ENCODE measurements at places on chromosomes 2 and 18.

GRCh38 chr18:56038171-56039030 is 450.4 kb upstream of the TCF4 start:
- DNase-seq = no peak

- no peak for DNase-seq
These were observed 18.5 kb upstream of the POLI start for GRCh38 chr18:54250846-54251261.

DNA sequence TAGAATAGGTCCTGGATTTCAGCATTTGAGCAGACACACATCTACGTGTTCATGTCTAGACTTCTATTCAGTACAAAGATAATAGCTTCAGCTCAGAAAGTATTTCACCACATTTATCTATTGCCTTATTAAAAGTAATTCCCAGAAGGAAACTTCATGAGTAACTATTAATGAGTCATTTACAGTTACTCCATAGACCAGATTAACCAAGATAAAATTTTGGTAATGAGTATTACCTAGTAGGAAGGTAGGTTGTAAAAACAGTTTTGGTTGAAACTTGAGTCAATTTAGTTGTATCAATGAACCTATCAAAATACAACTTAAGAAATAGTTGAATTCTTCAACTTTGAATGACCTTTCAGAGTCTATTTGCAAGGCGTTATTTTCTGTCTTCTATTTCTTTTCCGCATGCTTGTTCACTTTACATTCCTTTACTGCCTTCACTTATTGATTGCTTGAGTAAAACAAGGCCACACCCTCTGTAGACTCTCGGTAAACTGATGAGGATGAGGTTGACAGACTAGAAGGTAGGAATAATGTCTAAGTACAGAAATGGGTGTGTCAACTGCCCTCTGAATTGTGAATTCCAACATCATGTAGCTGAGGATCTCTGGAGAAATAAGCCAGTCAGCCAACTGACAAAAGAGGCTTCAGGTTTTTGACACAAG is 1165.6 kb upstream of the ZEB2 start:
- no peak for DNase-seq

DNA sequence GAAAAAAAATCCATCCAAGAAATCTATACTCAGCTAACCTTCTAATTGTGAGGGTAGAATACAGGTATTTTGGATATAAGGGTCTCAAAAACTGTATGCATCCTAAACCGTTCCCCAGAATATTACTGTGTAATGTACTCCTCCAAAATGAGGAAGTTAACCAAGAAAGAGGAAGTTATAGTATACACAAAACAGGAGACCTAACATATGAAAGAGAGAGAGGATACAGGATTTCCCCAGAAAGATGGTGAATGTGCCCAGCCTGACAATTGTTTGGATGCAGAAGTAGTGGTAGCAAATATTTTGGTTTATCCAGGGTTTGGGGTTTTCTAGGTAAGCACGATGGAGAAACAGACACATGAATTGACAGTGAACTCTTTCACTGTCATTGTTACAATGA is 50.6 kb downstream of the GALNT3 start:
- DNase-seq = no peak

DNA sequence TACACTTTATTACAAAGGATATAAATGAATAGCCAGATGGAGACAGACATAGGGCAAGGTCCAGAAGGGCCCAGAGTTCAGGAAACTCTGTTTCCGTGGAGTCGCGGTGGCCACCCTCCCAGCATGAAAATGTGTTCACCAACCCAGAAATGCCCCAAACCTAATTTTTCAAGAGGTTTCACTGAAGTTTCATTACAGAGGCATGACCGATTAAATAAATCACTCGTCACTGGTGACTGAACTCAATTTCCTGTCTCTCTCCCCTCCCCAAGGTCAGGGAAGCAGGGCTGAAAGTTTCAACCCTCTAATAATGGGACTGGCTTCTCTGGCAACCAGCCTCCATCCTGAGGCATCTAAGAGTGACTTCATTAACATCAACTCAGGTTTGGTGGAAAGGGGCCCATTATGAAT is 22.4 kb downstream of the USP40 start:
- no peak for DNase-seq

DNA sequence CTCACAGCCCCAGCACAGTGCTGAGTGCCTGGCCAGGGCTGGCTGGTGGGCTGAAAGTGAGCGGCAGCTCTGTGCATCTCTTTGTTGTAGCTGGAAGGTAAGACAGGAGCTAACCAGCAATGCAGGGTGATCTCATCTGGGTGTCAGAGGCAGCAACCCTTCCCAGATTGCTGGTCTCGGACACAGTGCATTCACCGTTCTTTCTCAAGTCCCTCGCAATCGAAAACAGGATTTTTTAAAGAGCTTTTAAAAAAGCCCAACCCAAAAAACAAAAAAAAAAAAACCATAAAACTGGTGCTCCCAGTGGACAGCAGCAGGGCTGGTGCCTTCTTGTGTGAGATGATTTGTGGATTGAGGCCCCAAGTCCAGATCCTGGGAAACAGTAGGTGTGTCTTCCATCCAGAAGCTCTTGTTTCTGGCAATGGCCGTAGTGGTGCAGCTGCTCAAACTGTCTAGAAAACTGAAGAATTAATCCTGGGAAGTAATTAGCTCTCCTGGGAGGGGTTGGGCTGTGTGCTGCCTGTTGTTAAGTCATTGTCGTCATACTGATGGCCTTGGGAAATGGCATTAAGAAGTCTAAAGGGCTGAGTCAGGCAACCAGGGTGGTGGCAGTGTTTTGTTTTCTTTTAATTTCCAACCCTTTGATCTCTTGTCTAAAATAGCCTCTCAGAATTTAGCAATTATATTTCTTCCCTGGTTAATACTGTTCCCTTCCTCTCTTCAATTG is 156.7 kb downstream of the KLHL29 start:
- DNase-seq = no peak

DNA sequence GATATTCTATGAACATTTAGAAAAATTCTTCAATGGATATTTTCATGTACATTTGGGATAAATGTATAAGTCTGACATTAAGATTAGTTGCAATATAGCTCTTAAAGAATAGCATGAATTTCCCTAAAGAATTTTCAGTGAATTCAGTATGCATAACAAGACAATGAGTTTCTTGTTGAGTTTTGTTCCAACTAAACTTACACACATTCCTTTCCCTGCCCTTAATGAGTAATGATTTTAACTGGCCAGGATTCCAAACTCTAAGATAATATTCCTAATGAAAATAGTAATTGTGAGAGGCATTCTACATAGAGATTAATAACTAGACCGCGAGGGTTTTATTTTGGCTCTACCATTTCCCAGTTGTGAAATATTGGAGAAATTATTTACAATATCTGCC is 390.3 kb upstream of the GALNT5 start:
- DNase-seq = no peak

DNA sequence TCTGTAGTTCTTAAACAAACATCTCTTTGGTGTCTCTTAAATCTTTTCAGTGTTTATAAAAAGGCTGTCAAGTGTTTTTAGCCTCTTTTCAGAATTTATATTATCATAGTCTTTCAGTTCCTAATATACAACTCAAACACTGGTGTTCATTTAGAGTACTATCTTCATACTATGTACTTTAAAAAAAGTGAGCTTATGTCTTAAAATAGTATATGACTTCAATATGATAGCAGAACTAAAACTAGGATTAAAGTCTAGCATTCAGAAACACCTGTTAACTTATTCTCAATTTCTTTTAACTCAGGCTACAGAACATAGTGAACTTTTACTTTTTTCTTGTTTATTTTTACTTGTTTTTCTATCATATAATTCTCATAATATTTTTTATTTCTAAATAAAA is 14.7 kb upstream of the IKZF2 start:
- DNase-seq = no peak

GRCh38 chr2:1701556-1702185 is 42.6 kb downstream of the PXDN start:
- no peak for DNase-seq

DNA sequence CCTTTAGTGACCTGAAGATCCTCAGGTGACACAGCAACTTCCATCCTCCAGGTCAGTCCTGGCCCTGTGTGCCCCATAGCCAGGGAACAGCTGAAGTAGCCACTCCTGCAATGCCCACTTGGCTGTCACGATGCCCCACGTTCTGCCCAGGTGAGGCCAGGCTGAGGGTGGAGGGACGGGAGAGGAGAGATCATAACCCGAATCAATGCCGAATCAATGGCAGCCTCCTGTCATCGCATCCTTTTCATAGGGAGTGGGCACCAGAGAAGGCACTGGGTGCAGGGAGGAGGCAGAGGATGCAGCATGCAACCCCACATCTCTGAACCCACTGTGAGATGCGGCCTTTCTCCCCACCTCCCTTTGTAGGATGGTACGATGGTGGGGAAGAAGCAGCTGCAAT is 75.3 kb upstream of the EPC2 start:
- no peak for DNase-seq
